ENCODE measurements at places on chromosomes 12 and 14. TPM values are rescaled to one million over a fixed set of nuclear protein-coding genes. Genes with fewer than 3 reads are reported as not detected.

Gene RHOJ
- total RNA-seq: not detected

DNA sequence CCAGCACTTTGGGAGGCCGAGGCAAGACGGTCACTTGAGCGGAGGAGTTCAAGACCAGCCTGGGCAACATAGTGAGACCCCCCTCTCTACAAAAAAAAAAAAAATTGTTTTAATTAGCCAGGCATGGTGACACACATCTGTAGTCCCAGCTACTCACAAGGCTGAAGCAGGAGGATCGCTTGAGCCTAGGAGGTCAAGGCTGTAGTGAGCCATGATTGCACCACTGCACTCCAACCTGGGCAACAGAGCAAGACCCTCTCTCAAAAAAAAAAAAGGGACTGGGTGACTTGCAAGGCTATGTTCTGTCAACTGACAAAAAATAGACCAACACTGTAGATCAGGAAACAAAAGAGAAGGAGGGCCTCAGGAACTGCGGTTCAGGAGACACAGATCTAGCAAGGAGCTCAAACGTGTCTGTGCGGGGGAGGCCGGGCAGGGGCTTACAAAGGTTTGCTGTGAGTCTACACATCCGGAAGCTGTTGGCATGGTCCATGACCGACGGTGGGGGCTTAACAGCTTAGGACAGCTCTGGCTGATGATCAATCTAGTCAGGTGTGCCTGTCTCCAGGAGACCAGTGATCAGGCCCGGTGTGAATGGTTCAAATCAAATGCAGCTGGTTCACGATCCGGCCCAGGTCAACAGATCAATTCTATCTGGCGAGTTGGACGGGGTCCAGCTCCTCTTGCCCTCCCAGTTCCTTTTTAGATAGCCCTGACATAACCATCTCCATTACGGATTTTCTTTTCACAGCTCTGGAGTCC is 31.7 kb upstream of the INF2 start:
- no peak for DNase-seq
- no peak overlapping the region for H3K4me3 ChIP-seq
- H3K27ac ChIP-seq: no peak overlapping the region
- peaks cover 2% of the 10 kb centered on the region for H3K27me3 ChIP-seq
- H3K36me3 ChIP-seq: peaks cover 10% of the 10 kb centered on the region

Gene SPTB
- total RNA-seq: 2.3 TPM

Gene SLC5A8
- 0.07 TPM for total RNA-seq

GRCh38 chr14:95538801-95539509 is 4.1 kb downstream of the GLRX5 start:
- no peak overlapping the region for H3K27ac ChIP-seq
- no peaks in the 10 kb centered on the region for H3K27me3 ChIP-seq
- no peak overlapping the region for H3K4me3 ChIP-seq
- no peak for DNase-seq
- 0 out of 2 replicates have a peak, but pooled peaks cover 2% of the 10 kb centered on the region for H3K4me1 ChIP-seq

DNA sequence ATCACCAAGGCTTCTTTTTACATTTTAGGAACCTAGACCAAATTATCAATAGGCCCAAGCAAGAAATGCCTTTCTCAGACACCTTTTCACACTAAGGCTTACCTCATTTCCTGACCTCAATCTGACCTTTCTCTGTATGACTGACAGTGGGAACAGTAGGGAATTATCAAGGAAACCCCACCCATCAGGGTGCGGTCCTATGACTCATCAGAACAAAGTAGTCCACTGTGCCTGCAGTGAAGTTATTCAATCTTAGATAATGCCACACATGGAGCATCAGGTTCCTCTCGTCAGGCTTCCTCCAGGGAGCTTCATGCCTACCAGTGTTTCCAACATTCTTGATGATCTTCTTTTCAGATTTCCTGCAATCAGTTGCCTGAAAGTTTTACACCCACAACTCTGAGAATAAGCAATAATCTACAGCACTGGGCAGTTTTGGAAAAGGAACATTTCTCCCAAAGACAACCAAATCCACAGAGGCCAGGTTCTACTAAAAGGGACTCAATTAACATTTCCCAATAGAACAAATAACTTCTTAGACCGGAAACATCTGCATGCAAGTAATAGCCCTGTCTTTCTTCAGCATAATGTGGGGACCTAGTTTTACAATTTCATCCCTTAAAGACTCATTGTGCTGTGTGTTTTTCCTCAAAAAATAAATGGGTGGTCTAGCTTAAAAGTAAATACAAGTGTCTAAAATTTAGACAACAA is 35.9 kb upstream of the TMTC2 start:
- H3K27me3 ChIP-seq: no peaks in the 10 kb centered on the region
- no peak for DNase-seq
- H3K27ac ChIP-seq: no peak overlapping the region

DNA sequence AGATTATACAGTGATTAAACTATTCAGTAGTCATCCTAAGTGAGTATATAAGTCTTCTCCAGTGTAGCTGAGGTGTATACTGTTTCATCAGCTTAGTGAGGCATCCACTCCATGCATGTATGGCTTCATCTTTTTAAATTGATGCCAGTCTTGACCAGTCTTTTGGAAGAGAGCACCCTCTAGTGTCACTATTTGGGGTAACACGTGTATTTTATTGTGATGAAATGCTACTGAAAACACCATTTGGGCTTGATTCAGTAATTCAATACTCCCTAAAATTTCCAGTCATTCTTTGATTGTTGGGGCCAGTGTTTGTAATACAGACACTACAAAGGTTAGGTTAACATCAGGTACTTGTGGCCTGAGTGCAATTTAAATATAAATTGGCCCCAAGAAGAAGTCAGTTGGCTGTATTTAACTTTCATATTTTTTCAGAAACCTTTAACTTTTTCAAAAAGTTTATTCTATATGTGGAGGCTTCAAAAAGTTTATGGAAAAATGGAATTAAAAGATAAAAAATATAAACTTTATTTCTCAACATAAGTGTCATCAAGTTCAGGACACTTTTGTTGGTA is 35.3 kb downstream of the MIPOL1 start:
- H3K36me3 ChIP-seq: no peaks in the 10 kb centered on the region
- H3K27ac ChIP-seq: no peak overlapping the region
- H3K4me1 ChIP-seq: no peaks in the 10 kb centered on the region
- no peak for DNase-seq
- H3K4me3 ChIP-seq: no peak overlapping the region

- no peak overlapping the region for H3K27ac ChIP-seq
- peak; percentile 74 for DNase-seq
- H3K4me3 ChIP-seq: no peak overlapping the region
- H3K27me3 ChIP-seq: no peaks in the 10 kb centered on the region
Observed at GRCh38 chr14:52043690-52044089, 25.2 kb downstream of the NID2 start.

DNA sequence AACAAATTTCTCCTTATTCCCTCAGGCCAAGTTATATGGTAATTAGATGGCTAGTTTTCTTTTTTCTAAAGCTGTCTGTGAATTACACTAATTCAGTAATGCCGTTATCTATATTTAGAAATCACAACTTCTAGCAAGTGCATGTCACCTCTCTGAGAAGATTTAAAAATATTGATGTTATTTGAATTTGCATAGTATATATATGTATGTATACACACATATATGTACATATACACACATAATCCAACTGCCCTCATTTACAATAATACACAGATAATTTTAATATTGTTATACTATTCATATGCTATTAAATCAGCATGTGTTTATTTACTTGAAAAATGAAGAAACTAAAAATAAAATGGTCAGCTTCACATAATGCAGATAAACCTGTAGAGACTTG is 563.9 kb downstream of the SLC16A7 start:
- H3K4me3 ChIP-seq: no peak overlapping the region
- no peak for DNase-seq
- no peaks in the 10 kb centered on the region for H3K27me3 ChIP-seq
- H3K4me1 ChIP-seq: no peaks in the 10 kb centered on the region
- no peak overlapping the region for H3K27ac ChIP-seq
- no peaks in the 10 kb centered on the region for H3K36me3 ChIP-seq

Gene GDF11
- total RNA-seq: 31.2 TPM

Gene CPNE8
- total RNA-seq: 2.4 TPM

DNA sequence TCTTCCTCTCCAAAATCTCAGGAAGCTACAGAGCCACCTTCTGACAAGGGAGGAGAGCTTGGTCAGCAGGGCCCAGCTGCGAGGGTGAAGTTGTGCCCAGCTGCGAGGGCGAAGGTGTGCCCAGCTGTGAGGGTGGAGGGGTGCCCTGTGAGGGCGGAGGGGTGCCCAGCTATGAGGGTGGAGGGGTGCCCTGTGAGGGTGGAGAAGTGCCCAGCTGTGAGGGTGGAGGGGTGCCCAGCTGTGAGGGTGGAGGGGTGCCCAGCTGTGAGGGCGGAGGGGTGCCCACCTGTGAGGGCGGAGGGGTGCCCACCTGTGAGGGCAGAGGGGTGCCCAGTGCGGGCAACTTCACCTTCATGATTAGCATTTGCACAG is 20.4 kb upstream of the TTC7B start:
- no peaks in the 10 kb centered on the region for H3K4me1 ChIP-seq
- H3K27ac ChIP-seq: no peak overlapping the region
- no peak overlapping the region for H3K4me3 ChIP-seq
- DNase-seq: no peak
- no peaks in the 10 kb centered on the region for H3K27me3 ChIP-seq

GRCh38 chr12:59182658-59183455 is 262.6 kb upstream of the LRIG3 start:
- H3K4me1 ChIP-seq: no peaks in the 10 kb centered on the region
- DNase-seq: no peak
- no peak overlapping the region for H3K27ac ChIP-seq
- no peaks in the 10 kb centered on the region for H3K36me3 ChIP-seq
- H3K27me3 ChIP-seq: no peaks in the 10 kb centered on the region

DNA sequence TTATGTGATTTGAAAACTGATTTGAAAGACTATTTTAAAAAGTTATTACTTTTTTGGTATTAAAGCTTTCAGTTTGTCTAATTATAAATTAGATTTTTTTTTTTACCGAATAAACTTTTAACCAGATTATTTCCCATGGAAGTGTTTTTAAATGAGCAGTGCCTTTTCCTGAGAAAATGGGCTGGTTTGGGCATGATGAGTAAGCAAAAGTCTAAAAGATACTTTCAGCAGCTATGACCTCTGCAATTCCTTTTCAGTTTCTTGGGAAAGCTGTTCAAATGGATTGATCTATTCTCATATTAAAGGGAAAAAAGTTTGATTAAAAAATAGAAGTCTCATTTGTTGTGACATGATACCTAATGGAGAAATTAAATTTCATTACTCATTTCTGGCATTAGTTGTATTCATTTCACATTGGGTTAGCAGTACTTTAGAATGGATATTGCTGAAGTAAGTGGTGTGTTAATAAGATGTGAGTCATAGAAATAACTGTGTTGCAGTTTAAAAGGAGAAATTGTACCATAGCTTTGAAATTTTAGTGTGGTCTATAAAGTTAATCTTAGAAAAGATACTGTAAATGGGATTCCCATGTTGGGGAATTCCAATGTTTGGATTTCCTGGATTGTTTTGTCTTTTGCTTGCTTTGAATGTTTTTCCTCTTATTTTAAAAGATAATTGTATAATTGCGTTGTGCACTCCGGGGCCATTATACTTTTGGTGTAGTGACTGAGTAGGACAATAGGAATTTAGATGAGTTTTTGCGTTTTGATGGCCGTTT is 21.0 kb downstream of the KTN1 start:
- H3K36me3 ChIP-seq: peaks cover 10% of the 10 kb centered on the region
- H3K4me1 ChIP-seq: peaks cover 7% of the 10 kb centered on the region
- H3K27ac ChIP-seq: no peak overlapping the region
- H3K4me3 ChIP-seq: no peak overlapping the region

DNA sequence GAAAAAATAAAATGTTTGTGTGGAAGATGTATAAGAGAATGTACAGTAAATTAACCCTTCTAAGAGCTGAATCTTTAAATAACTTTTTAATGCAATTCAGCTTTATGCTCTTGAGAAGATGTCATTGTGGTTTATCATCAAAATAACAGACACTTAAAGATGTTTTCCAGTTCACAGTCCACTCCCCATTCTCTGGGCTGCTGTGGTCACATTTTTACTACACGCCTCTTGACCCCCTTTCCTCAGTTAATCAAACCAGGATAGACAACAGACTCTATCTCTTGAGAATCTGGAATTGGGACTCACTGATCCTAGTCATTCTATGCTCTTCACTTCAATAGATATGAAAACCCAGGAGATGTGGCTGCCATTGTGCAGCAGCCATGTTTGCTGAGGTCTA is 24.7 kb upstream of the OR6J1 start:
- DNase-seq: no peak
- H3K4me3 ChIP-seq: no peak overlapping the region
- H3K27me3 ChIP-seq: no peaks in the 10 kb centered on the region
- no peak overlapping the region for H3K27ac ChIP-seq

- no peaks in the 10 kb centered on the region for H3K27me3 ChIP-seq
- H3K4me3 ChIP-seq: no peak overlapping the region
- H3K36me3 ChIP-seq: peaks cover 2% of the 10 kb centered on the region
Observed at GRCh38 chr12:67534681-67535080, 113.9 kb upstream of the DYRK2 start.

Measured in H9 (cell line).